ENCODE measurements at places on chromosomes 2 and 18. TPM values are rescaled to one million over a fixed set of nuclear protein-coding genes. Genes with fewer than 3 reads are reported as not detected.

The NEB gene
- polyA plus RNA-seq = 0.10 TPM

The FHL2 gene
- 0.69 TPM for polyA plus RNA-seq

The UGT1A5 gene
- not detected for polyA plus RNA-seq

The CNDP2 gene
- 121 TPM for polyA plus RNA-seq

The PAIP2B gene
- 2.2 TPM for polyA plus RNA-seq

The DUSP19 gene
- polyA plus RNA-seq = 0.76 TPM

DNA sequence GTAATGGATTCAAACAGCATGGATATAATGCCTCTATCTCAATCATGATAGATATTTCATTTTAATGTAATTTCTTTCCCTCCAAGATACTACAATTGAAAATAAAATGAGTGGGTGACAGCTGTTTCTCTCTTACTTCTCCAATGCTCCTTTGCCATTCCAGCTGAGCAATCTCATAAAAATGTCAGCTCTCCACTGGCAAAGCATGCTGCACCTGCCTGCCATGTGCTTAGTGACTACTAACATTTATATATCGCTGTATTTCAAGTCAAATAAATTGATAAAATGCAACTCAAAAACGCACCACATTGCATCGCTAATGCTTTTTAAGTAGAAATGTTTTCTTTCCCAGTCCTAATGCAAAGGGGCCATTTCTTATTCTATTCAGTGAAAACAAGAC, 1093.9 kb downstream of the CBLN2 start:
- no peaks in the 10 kb centered on the region for H3K36me3 ChIP-seq
- H3K4me1 ChIP-seq = no peaks in the 10 kb centered on the region
- no peak overlapping the region for H3K27ac ChIP-seq
- no peaks in the 10 kb centered on the region for H3K27me3 ChIP-seq

GRCh38 chr2:216335252-216335651, 37.0 kb downstream of the MARCHF4 start:
- DNase-seq = no peak
- no peak overlapping the region for H3K27ac ChIP-seq
- H3K36me3 ChIP-seq = no peaks in the 10 kb centered on the region
- H3K4me1 ChIP-seq = peaks cover 5% of the 10 kb centered on the region
- H3K27me3 ChIP-seq = no peaks in the 10 kb centered on the region

DNA sequence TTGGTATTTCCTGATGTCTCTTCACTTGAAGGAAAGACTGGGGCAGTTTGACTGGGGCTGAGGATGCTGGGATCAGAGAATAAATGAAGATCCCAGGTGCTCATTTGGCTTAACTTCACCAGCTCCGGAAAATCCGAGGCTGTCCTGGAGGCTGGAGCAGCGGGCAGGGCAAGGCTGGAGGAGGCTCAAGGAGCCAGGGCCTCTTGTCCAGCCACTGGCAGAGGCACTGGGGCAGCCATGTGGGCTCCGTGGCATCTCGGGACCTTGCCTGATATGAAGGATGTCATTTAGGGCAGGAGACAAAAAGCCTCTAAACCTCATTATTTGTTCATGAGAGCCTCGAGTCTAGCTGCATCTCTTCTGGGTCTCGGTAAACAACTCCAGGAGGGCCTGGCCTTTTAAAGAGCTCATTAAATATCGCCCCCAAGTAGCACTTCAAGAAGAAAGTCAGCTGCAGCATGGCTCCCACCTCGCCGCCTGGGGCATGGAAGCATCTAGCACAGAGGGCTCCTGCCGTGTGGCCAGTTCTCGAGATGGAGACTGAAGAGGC, 13.5 kb upstream of the GPR55 start:
- H3K4me3 ChIP-seq = no peak overlapping the region
- H3K27ac ChIP-seq = no peak overlapping the region
- H3K4me1 ChIP-seq = no peaks in the 10 kb centered on the region
- H3K36me3 ChIP-seq = no peaks in the 10 kb centered on the region
- no peaks in the 10 kb centered on the region for H3K27me3 ChIP-seq

DNA sequence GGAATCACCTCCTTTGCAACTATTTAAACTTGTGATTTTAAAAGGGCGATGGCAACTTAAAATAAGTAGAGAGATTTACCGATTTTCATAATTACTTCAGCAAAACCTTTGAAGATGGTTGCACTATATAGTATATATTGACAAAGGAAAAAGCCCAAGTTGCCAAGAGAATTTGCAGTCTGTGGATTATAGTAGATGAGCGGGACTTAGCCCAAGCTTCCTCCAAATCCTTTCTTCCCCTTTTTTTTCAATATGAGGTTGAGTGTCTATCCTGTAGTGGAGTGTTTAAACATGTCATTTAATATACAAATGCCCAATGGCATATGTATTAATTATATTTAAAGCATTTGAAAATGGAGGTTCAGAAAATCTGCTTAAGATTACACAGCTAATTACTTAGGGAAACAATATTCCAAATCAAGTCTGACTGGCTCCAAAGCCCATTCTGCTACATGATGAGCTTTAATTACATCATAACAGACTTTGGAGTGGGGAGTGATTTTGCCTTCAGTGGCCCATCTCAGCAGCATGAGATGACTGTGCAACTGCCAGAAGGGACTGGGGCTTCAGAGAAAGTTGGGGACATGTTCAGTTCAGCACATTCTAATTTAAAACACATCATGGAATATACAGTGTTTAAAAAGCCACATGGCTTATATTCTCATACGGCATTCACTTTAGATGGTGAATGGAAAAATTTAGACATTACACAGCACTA, 73.2 kb downstream of the COL3A1 start:
- no peak for DNase-seq
- no peaks in the 10 kb centered on the region for H3K36me3 ChIP-seq
- H3K4me1 ChIP-seq = no peaks in the 10 kb centered on the region
- H3K27ac ChIP-seq = no peak overlapping the region
- H3K27me3 ChIP-seq = no peaks in the 10 kb centered on the region

GRCh38 chr2:128380061-128380889, 61.6 kb upstream of the HS6ST1 start:
- peaks cover 15% of the 10 kb centered on the region for H3K4me1 ChIP-seq
- H3K4me3 ChIP-seq = no peak overlapping the region
- DNase-seq = no peak
- H3K36me3 ChIP-seq = no peaks in the 10 kb centered on the region
- H3K27me3 ChIP-seq = peaks cover 11% of the 10 kb centered on the region

GRCh38 chr2:43424262-43425207, 171.3 kb downstream of the THADA start:
- H3K27ac ChIP-seq = no peak overlapping the region
- H3K4me1 ChIP-seq = peaks cover 37% of the 10 kb centered on the region
- no peaks in the 10 kb centered on the region for H3K36me3 ChIP-seq
- H3K4me3 ChIP-seq = no peak overlapping the region
- H3K27me3 ChIP-seq = no peaks in the 10 kb centered on the region

- H3K27me3 ChIP-seq = no peaks in the 10 kb centered on the region
- no peaks in the 10 kb centered on the region for H3K36me3 ChIP-seq
- no peak for DNase-seq
- no peak overlapping the region for H3K4me3 ChIP-seq
- no peaks in the 10 kb centered on the region for H3K4me1 ChIP-seq
- no peak overlapping the region for H3K27ac ChIP-seq
Observed at GRCh38 chr18:46402945-46403344, 254.1 kb downstream of the LOXHD1 start.

- no peaks in the 10 kb centered on the region for H3K36me3 ChIP-seq
- H3K27me3 ChIP-seq = no peaks in the 10 kb centered on the region
- H3K27ac ChIP-seq = no peak overlapping the region
- H3K4me1 ChIP-seq = no peaks in the 10 kb centered on the region
- DNase-seq = no peak
Observed at GRCh38 chr2:144015036-144015435, 504.9 kb downstream of the ZEB2 start.

- H3K36me3 ChIP-seq = no peaks in the 10 kb centered on the region
- no peaks in the 10 kb centered on the region for H3K4me1 ChIP-seq
- H3K4me3 ChIP-seq = no peak overlapping the region
- DNase-seq = no peak
Observed at GRCh38 chr2:185477452-185477851, 261.2 kb upstream of the FSIP2 start.

GRCh38 chr2:186546846-186547245, 43.0 kb upstream of the ITGAV start:
- no peaks in the 10 kb centered on the region for H3K4me1 ChIP-seq
- no peak overlapping the region for H3K27ac ChIP-seq
- no peaks in the 10 kb centered on the region for H3K36me3 ChIP-seq
- H3K27me3 ChIP-seq = no peaks in the 10 kb centered on the region
- DNase-seq = no peak

- no peak overlapping the region for H3K27ac ChIP-seq
- H3K4me3 ChIP-seq = no peak overlapping the region
- H3K4me1 ChIP-seq = no peaks in the 10 kb centered on the region
- peaks cover 4% of the 10 kb centered on the region for H3K36me3 ChIP-seq
Observed at GRCh38 chr18:49319590-49319989, 140.9 kb downstream of the DYM start.

DNA sequence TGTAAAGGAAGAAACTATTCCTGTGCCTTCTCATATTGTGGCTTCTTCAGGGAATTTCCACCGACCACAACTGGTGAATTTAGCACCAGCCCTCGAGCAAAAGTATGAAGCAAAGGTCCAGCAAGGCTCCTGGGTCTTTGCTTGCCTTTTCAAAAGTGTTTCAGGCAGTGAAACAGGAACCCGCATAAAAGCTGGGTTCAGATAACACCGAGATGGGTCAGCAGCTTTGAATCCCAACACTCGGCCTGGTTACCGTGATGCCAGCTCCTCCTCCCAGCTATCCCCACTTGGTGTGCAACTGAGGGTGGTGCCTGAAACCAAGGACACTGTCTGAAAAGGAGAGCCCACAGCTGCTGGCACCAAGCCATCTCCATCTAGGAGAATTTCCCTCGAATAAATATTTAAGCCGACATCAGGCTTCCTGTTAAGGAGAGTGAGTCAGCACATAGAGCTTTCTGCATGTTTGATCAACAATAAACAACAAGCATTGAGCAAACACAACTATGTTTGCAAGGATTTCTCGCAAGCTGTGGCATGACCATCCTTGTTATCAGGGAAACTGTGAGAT, 69.5 kb downstream of the ANTXR1 start:
- H3K4me1 ChIP-seq = no peaks in the 10 kb centered on the region
- DNase-seq = no peak
- no peak overlapping the region for H3K4me3 ChIP-seq
- H3K27ac ChIP-seq = no peak overlapping the region

GRCh38 chr2:33153008-33153407, 206.3 kb downstream of the LTBP1 start:
- no peaks in the 10 kb centered on the region for H3K27me3 ChIP-seq
- H3K4me3 ChIP-seq = no peak overlapping the region
- no peaks in the 10 kb centered on the region for H3K4me1 ChIP-seq
- no peaks in the 10 kb centered on the region for H3K36me3 ChIP-seq
